Ascending aorta (tissue), 2 donors: ENCODE measurements at places on chromosomes 12 and 14.

GRCh38 chr14:88005050-88005481 lies at the start of gene GPR65:
GPR65 (plus strand) TSS chr14:88005135; CDS start chr14:88010848, 5,713 bp downstream.
- DNase-seq: no peak

- DNase-seq: no peak
Observed at GRCh38 chr14:71911669-71912068, 20.6 kb upstream of the RGS6 start.

DNA sequence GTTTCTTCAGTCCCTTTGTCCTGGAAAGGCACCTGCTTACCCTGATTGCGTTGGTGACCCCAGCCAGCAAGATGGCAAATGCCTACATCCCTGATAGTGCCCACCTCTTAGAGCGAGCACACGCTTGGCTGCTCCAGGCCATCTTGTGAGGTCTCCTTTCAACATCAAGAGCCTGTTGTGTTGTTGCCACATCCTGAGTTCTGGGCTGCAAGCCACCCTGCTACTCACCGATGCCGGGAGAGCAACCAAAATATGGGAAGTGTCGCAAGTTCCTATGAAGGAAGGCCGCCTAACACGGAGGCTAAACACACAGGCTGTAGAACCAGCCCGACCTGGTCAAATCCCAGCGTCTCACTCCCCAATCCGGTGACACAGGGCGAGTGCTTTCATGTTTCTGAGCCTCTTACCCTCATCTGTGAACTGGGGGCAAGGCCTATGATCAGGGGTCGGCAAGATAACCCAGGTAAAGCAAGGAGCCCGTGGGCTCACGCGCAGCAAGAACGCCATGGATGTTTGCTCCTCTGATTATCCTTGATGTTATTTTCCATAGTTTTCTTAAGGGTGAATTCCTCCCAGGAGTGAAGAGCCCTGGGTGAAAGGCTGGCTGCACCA lies 98.4 kb downstream of the LGMN start:
- DNase-seq: peak; percentile 65

DNA sequence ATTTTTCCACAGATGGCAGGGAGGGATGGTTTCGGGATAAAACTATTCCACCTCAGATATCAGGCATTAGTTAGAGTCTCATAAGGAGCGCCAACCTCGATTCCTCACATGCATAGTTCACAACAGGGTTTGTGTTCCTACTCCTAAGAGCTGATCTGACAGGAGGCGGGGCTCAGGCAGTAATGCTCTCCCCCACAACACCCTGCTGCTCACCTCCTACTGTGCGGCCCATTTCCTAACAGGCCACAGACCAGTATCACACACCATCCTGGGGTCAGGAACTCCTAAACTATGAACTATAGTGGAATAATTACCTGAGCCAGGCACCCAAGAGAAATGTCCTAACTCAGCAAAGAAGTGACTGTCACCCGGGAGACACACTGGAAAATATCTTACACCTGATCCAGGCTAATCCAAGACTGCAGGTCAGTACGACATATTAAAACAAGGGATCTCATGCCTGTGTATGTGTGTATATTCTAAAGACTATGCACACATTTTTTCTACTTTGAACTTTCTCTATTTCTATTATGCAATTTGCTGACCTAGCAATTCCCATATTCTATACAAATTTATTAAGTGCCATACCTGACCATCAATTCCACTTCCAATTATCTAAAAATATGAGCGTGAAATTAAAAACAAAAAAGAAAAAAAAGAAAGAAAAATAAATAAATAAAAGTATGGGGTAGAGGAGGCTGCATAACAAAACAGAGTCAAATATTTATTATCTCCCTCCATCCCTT lies 4.7 kb downstream of the NAA25 start:
- peak; percentile 27 for DNase-seq

DNA sequence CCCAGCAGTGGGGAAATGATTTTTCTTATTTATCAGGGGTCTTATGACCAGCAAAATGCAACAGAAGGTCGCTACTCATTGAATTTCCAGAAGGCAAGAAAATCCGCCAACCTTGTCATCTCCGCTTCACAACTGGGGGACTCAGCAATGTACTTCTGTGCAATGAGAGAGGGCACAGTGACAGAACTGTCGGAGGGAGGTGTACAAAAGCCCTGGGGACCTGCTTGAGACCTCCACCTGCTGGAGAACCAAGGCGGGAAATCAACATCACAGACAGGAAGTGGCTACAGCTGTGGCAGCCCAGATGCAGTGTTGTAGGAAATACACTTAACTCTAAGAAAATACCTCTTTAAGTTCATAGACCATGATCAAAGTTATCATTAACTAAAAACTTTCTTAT lies 250.9 kb upstream of the OR4E1 start:
- DNase-seq: no peak

GRCh38 chr14:21525571-21525961 lies 580 bp downstream of the SALL2 start:
- DNase-seq: no peak

DNA sequence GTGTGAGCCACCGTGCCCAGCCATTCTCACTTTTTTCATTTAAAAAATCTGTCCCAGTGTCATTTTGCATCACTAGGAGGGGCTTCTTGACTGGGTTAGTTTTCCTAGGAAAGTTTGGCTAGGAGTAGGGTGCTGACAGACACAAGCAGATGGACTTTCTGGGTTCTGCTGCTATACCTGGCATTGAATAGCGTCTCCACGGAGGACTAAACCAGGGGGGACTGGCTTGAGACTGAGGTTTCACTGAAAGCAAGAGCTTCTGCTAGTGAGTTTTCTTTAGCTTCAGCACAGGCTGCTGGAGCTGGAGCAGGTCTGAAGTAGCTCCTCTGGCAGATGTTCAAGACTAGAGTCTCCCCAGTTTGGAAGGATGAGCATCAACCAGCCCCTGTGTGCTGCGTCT lies 1.4 kb downstream of the SLC10A1 start:
- DNase-seq: no peak

DNA sequence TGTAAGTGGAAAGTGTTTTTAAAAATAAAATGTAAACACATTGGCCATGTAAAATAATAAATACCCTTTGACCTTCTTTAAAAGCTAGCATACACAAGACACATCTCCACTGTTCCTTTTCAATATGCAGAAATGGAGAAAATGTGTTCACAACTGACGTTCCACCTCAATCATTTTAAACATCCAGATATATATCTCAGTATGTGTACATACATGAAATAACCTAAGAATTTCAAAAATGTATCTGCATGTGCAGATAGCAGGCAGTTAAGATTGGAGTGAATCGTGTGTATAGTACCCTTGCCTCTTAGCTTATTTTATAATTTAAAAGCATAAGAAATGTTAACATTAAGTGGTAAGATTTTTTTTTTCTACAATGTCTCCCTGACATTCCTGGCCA lies 406.2 kb upstream of the FLRT2 start:
- DNase-seq: no peak

DNA sequence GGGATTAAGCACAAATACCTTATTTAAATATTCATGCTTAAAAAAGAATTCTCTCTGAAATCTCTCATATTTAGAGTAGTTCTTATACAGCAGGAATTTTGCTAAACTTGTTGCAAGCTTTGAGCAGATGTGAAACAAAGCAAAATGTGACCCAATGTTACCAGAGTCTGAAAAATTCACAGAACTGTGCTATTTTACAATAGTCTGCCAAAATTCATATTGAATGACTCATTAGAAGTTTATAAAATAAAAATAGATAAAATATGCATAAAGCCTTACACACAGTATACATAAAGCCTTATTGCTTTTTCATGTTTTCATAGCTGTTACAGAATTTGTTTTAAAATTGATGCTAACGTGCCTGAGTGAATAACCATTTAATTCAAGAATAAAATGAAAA lies 17.8 kb upstream of the RHOJ start:
- no peak for DNase-seq

- DNase-seq: no peak
Observed at GRCh38 chr14:95464514-95464913, 51.9 kb downstream of the SYNE3 start.

DNA sequence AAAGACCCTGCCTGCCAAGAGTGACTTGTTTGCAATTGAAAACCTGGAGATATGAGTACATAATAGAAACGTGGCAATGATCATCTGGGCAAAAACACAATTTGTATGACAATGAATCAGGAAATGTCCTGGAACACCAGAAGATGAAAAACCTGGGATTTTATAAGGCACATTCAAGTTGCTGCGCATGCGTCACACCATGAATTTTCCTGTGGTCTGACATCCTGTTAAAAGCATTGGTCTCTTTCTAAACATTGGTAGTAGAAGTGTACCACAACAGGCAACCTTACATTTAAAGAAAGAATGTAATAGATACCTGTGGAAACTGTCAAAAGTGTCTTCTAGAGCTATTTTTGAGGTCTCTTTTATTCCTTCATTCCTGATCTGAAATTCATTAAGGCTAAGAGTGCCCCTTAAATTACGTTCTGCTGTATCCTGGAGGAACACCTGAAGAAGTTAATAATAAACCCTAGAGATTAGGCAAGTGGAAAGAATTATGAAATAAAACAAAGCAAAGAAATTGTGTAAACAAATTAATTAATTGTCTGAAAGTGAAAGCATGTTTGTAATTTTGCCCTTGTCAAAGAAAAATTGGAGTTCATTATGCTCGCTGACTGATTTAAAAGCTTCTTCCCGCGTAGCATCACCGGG lies 676.5 kb downstream of the DIO2 start:
- DNase-seq: no peak

GRCh38 chr12:62606654-62607053 lies 140.0 kb downstream of the MON2 start:
- no peak for DNase-seq

- no peak for DNase-seq
Observed at GRCh38 chr12:41924111-41924510, 220.6 kb downstream of the GXYLT1 start.

DNA sequence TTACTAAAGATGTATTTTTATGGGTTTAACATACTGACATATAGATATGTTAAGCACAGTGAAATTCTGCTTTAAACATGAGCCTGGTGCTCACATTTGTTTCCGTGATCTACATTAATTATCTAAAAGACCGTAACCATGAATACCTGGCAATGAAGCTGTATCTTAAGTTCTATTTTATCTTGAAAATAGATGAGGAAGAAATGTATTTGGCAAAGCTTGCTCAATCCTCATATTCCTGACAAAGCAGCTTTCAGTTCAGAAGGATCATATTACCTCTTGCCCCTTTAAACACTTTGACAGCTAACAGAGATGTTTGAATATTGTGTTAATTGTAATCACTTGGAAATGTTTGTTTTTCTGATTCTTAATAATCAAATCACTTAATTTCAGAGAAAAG lies 9.8 kb downstream of the EPYC start:
- no peak for DNase-seq

- DNase-seq: no peak
Observed at GRCh38 chr14:97153527-97153926, 356.3 kb downstream of the VRK1 start.
